Fibroblast of skin of abdomen (primary cell): ENCODE measurements at places on chromosomes 6 and 20.

GRCh38 chr20:20614391-20614790, 98.1 kb downstream of the RALGAPA2 start:
- DNase-seq: peak; percentile 1

GRCh38 chr6:93419304-93420162, at the start of gene EPHA7:
Gene EPHA7 (minus strand): TSS chr6:93419559. CDS start chr6:93419341, 218 bp downstream.
- DNase-seq: peak; percentile 93

- DNase-seq: no peak
These were observed 161.8 kb downstream of the NFATC2 start for GRCh38 chr20:51380401-51381385.

DNA sequence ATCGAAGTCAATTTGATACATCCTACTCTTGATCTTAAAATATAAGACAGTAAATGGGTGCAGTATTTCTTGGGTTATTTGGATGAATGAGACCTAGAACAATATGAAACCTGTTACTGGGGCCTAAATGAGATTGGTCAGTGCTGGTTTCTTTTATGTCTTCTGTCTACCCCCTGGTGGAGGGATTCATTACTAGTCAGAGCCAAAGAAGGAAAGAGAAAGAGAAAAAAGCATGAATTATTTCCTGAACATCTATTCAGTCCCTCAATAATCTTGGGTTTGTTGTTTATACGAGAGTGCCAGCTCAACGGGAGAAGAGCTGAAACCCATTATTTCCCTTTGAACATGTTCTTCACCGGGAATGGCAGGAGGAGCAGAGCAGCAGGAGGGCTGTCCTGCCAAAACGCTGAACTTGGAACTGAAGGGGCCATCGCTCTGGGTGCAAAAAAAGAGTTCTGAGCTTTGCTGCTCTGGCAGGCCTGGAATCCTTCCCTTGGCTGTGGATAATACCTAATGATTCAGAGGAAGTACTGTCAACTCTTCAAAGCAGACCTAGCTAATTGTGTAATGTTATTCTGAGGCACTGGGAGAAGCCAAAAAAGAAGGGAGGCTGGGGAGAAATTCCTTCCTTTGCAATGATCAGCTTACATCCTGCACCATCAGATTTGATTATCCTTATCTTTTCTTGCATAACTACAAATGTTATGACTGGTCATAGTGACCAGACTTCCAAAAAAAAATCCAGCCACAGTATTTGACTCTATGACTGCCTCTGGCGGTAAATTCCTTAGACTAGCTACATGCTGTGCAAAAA, 72.0 kb downstream of the BLOC1S5 start:
- peak; percentile 82 for DNase-seq

DNA sequence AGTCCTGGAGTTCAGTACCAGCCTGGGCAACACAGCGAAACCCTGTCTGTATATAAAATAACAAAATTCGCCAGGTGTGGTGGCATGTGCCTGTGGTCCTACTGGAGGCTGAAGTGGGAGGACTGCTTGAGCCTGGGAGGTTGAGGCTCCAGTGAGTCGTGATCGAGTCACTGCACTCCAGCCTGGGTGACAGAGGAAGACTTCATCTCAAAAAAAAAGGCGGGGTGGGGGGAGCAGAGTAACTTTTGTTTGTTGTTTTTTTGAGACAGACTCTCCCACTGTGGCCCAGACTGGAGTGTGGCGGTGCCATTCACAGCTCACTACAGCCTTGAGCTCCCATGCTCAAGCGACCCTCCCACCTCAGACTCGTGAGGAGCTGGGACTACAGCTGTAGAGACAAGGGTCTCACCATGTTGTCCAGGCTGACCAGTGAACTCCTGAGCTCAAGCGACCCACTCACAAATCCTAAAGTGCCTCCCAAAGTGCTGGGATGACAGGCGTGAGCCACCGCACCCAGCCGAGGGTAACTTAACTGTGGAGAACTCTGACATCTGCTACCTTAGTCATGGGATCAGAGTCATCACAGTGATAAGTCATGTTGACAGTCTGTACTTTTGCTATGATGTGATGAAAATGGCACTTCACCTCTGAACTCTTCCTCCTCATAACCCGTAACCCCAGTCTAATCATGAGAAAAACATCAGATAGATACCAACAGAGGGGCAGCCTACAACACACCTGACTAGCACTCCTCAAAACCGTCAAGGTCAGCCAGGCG, 16.5 kb downstream of the PEDS1 start:
- no peak for DNase-seq

DNA sequence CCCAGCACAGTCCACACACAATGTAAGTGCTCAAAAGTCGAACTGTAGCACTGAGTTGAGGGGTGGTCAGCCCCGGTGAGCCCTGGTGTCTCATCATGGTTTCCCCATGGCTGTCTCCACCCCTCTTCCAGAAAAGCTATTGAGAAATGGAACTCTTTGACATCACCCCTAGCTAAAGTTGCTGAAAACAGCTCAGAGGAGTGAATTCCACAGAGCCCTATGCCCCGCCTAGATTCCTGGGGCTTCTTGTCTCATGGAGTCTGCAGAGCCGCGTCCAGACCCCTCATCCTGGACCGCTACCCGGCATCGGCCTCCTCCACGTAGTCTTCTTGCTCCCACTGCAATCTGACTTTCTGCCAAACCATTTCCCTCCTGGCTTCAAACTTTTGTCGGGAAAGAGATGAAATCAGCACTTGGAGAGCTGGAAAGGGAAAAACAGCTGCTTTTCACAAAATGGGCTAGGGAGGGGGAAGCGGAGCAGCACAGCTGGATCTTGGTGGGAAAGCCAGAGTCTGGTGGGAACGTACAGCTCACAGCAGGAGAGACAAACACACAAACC, 132.2 kb downstream of the SNX5 start:
- peak; percentile 95 for DNase-seq

DNA sequence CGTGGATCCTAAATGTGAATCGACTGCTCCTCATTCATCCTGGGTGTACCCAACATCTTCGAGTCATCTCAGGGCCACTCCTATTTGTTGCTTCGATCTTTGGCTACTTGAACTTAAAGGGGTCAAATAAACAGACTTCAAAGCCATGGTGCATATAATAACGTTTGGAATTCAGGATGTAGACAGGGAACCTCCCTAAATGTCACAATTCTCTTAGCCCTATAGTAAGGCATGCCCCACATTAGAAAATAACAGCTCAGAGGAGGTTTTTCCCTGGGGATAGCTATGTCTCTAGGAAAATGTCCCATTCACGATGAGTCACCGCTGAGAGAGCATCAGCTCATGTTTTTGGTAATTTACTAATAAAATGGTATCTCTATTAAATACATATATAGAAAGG, 54.8 kb upstream of the BMP6 start:
- peak; percentile 57 for DNase-seq

DNA sequence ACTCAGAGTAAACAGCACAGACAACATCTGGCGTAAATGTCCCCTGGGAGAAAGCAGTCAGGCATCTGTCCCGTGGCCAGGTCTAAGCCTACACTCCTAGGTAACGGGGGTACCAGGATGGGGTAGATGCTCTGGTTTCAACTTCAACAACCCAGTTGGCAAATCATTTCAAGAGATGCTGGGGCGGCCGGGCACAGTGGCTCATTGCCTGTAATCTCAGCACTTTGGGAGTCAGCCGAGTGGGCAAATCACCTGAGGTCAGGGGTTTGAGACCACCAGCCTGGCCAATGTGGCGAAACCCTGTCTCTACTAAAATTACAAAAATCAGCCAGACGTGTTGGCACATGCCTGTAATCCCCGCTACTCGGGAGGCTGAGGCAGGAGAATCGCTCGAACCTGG, 12.3 kb downstream of the PREX1 start:
- DNase-seq: no peak

DNA sequence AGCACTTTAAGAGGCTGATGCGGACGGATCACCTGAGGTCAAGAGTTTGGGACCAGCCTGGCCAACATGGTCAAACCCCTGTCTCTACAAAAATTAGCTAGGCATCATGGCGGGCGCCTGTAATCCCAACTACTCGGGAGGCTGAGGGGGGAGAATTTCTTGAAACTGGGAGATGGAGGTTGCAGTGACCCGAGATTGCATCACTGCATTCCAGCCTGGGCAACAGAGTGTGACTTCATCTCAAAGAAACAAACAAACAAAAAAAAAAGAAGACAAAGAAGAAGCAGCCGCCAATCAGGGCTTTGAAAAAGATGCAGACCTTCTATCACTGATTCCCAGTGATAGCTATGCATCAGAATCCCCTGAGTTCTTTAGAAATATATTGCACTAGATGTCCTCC, 56.8 kb downstream of the COL9A1 start:
- DNase-seq: no peak

DNA sequence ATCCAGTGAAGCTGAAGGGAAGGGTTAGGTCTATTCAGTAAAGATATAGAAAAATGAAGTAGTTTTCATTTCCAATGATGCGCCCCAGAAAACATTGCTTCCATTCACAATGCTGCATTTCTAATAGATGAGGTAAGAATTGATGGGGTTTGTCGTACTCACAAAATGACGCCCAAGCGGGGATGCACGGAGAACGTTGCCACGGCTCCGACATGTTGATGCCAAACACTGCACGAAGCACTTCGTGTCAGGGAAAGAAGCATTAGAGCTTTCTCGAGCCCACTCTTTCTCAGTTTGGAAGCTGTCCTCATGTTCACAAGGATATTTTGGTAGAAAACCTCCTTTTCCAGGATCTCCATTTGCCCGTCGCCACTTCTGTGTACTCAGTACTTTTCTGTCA, 21.6 kb upstream of the MAFB start:
- DNase-seq: no peak

DNA sequence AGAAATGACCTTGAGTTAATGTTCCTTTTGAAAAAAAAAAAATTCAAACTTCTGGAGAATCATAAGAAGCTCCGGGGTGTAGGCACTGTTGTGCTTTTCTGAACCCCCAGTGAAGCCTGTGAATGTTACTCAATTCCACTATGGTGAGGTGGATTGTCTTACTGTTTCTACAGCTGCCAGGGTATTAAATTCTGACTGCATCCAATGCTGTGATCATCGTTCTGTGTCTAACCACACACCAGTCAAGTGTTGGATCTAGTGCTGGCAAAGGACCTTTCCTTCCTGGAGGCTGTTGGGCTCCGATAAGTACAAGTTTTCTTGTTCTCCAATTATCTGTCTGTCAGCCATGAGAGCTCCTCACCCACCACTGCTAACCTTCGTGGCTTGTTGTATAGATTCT, 162.0 kb upstream of the EPHA7 start:
- no peak for DNase-seq

DNA sequence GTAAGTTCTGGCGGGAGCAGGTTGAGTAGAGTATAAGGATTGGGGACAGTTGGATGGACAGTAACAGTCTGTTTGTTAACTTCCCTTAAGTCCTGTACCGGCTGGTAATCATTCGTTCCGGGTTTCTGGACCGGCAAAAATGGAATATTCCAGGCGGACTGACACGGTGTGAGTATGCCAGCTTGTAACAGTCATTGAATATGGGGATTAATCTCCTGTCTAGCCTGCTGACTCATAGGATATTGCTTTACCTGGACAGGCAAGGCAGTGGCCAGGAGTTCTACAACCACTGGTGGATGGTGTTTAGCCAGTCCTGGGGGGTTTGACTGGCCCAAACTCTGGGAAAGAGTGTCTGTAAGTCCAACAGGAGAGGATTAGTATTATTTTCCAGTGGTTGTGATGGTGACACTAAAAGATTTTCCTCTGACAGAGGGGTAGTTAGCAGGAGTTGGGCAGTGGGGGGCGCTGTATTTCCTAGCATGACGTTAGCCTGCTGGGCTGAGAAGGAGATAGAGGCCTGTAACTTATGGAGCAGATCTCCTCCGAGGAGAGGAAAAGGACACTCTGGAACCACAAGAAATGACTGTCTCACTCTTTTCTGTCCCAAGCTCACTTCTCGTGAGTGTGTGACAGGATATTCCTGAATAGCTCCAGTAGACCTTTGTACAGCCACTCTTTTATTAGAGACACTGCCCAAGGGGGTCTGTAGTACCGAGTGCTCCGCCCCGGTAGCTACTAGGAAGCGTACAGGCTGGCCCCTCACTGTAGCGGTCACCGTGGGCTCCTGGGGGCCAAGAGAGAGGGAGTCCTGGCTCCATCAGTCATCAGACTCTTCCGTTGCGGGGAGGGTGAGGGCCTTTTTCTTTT, 152.2 kb downstream of the TRIM27 start:
- no peak for DNase-seq

DNA sequence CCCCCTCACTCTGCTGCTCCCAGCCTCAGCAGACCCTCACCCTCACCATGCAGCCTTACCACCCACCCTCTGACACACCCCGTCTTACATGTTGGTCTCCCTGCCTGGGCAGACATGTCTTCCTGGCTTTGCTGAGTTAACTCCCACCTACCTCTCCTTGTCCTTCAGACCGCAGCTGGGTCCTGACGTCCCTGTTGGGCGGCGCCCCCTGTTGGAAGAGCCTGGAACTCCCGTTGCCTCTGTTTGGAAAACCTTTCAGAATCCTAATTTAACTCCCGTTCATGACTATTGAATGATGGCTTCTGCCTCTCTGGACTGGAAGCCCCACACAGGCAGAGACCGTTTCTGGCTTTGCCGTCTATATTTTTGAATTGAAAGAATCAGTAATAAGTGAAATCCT, 245.1 kb downstream of the MYLK4 start:
- no peak for DNase-seq

- DNase-seq: no peak
These were observed 12.0 kb upstream of the RNGTT start for GRCh38 chr6:88975369-88975768.

DNA sequence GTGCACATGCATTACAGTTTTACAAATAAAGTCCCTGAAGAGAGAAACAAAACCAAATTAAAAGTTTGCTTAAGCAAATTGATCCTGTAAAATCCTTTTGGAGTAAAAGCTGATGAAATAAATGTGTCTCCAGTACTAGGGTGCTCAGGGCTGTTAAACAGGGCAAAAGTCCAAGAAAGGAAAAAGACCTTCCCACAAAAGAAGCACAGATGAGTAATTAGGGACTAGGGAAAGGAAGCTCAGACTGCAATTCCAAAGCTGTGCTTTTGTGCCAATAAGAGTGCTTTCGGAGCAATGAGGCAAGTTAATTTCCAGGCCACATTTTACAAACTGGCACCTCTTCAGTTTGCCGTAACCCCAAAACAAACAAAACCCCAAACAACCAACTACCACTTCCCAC, 10.4 kb upstream of the RNF182 start:
- peak; percentile 64 for DNase-seq

DNA sequence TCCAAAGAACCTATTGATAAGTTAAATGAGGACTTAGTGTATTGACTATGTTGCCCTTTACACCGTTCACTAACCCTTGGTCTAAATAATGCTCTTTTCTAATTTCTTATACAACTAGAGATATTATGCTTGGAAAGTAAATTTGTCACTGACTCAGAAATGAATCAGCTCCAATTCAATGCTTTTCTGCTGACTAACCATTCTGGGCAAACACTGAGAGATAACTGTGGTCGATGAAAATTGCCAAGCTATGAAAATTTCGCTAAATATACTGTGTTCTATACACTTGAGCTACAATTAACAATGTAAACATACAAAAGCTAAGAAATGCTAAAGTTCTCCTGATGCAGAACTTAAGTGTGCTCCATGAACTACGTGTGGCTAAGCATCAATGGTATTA, 23.1 kb upstream of the FBXO9 start:
- peak; percentile 95 for DNase-seq
